ENCODE measurements at places on chromosomes 16 and 17.

- no peak for DNase-seq
Observed at GRCh38 chr17:20085283-20085845, 76.2 kb downstream of the SPECC1 start.

DNA sequence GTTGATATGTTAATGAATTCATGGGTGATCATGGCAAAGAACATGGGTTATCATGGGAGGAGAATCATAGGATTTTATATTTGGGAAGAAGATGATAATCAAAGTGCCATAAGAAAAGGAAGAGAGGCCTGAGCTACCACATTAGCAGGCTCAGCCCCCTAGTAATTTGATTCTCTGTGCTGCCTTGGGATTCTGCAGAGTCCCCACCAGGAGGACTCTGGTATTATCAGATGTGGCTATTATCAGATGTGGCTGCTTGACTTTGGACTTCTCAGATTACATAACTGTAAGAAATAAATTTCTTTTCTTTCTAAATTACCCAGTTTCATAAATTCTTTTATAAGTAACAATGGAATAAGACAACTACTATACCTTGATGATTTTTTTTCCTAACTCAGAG, 137.6 kb downstream of the ITFG1 start:
- no peak for DNase-seq

- no peak for DNase-seq
Observed at GRCh38 chr16:57252148-57252721, 7.2 kb downstream of the ARL2BP start.

- peak; percentile 77 for DNase-seq
Observed at GRCh38 chr16:29806641-29807425, 504 bp downstream of the MAZ start.

GRCh38 chr17:55416470-55417052, 5.1 kb downstream of the MMD start:
- DNase-seq: no peak

DNA sequence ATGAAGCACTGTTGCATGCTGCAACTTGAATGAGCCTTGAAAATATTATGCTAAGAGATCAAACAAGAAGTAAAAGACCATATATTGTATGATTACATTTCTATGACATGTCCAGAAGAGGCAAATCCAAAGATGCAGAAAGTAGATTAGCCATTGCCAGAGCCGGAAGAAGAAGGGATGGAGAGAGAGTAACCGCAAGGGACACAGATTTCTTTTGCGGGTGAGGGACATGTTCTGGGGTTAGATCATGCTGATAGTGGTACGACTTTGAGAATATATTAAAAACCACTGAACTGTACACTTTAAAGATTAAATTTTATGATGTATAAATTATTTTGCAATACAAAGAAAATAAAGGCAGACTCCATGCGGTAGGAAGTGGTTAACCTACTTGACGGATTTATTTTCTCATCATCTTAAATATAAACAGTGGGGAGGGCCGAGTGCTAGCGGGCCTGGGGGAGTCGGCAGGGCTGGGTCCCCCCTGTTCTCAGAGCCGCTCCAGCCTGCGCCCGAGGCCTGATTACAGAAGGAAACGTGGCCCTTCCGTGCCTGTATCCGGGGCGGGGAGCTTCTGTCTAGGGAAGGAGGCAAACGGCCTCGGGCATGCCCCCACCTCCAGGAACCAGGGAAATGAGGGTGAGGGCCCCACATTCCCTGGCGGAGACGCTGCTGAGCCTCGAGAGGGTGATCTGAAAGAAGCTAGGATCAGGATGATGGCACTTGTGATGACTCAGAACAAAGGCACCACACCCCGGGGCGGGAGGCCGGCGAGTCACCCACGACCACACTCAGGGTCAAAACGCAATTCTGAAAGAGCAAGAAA, 48.0 kb downstream of the SHCBP1 start:
- DNase-seq: no peak

DNA sequence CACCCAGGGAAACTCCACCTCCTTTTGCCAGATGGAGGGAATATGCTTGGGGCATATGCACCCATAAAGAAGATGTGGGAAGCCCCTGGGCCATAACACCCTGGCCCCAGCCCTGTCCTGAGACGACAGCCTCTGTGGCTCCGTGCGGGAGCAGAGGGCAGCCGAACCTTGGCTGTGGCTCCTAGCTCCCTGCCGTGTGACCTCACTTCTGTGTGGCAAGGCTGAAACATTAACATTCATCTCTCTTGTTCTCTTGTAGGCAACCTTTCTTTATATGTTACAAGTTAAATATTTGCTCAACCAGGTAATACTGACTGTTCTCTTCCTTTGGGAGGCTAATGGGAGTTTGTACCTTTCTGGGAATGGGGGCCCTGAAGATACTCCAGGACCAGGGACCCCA, 17.5 kb downstream of the SLC47A1 start:
- no peak for DNase-seq

DNA sequence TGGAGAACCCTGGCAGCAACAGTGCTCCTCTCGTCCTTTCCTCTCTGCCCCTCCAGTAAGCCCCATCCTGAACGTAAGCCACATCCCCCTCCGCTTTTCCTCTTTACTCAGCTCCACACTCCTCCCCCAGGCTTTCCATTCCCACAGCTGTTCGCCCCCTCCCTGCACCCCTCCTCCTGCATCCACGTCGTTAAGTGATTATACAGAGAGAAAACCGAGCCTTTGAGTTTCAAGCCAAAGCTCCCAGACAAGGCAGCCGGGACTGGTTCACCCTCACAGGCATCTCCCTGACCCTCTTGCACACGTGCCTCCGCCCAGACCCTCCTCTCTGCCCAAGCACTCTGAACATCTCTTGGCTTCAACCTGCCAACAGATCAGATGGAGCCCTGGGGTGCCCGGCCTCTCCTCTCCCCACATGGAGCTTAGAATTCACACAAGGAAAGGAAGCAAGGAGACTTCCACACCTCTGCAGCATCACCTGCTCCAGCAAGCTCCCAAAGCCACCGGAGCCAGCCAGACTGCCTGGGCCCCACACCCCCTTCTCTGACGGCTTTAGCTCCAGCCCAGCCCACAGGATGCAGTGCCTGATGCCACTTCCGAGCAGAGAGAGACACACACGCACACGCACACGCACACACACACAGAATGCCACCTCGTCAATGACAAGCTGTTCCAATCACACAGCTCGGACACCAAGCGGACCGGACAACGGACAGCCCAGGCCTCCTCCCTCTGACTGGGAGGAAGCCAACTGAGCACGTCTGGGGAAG, 99.9 kb upstream of the CCL2 start:
- peak; percentile 71 for DNase-seq

- peak; percentile 43 for DNase-seq
Observed at GRCh38 chr16:19601083-19601976, 45.8 kb downstream of the VPS35L start.

- no peak for DNase-seq
Observed at GRCh38 chr17:10013365-10014112, 108.5 kb upstream of the RCVRN start.

DNA sequence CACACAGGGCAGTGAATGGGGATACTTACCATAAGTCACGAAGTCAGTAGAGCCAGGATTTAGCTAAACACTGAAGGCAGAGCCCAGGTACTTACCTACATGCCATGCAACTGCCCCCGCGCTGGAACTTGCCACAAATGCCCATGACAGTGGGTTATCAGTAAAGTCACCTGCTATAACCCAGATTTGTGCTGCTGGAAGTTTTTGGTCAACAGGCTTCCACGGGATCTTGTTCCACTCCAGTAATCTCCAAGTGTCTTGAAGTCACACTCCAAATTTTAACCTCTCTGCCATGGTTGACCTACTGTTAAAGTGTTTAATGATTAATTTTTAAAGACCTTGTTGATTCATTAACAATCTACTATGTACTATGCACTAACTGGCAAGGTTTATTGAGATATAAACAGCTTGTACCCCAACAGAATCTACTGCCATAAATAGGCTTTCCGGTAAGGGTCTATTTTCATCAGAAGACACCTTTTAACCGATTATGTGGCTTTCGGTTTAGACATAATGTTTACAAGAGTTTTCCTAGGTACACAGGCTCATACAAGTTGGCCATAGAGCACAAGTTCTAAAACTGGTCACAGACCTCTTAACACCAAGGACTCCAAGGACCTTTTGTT, 6.3 kb upstream of the SLC5A11 start:
- no peak for DNase-seq

- no peak for DNase-seq
Observed at GRCh38 chr17:66996926-66997325, 32.4 kb downstream of the CACNG4 start.

DNA sequence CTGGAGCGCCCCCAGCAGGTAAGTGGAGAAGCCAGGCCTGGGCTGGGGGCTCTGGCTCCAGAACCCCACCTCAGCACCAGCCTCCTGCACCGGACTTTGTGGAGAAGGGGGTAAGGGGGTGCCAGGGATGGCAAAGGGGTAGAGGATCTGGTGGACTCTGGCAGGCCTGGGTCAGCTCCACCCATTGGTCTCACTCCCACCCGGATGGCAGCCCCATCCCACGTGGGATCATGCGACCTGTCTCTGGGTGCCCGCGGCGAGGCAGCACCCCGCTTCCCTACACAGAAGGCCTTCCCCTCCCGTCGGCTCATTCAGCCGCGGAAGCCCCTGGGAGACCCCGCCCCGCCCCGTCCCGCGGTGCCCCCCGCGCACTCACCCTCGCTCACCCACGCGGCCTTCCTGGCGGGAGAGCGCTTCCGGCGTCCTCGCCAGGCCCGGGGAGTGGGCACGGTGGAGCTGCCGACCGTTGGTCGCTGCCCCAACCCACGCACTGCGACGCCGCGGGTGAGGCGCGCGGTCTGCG, 498 bp upstream of the PLEKHG4 start:
- DNase-seq: peak; percentile 19

GRCh38 chr17:72560303-72561247, 439.8 kb downstream of the SOX9 start:
- peak; percentile 55 for DNase-seq
